ENCODE measurements at places on chromosomes 6 and 20.

DNA sequence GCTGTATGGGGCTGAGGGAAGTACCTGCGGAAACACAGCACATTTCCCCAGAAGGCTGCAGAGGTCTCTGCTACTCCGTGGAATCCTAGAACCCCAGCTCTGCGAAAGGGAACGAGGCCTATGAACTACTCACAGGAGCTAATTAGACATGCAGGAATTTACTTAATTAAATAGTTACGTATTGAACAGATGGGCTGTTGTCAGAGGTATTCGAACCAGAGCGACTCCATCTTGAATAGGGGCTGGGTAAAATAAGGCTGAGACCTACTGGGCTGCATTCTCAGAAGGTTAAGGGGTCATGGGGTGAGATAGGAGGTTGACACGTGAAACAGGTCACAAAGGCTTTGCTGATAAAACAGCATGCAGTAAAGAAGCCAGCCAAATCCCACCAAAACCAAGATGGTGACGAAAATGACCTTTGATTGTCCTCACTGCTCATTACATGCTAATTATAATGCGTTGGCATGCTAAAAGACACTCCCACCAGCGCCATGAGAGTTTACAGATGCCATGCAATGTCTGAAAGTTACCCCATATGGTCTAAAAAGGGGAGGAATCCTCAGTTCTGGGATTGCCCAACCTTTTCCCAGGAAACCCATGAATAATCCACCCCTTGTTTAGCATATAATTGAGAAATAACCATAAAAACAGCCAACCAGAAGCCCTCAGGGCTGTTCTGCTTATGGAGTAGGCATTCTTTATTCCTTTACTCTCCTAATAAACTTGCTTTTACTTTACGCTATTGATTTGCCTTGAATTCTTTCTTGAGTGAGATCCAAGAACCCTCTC lies 14.7 kb upstream of the SSTR4 start:
- DNase-seq = no peak

DNA sequence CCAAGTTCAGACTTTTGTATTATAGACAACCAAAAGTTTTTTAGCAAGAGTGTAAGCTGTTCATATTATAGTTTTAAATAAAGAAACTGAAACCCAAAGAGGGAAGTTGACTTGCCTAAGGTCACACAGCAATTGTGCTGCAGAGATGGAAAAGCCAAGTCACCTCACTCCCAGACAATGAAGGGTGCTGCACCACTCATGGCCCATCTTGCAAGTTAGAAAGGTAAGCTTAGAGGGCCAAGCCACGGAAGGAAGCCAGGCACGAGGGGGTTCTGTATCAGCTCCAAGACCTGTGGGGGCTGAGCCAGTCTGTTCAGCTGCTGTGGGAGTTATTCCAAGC lies 860 bp downstream of the DEFB124 start:
- no peak for DNase-seq

GRCh38 chr6:67121115-67121514 lies 1414.1 kb upstream of the EYS start:
- DNase-seq = no peak

- no peak for DNase-seq
Observed at GRCh38 chr6:35087361-35088280, 53.5 kb downstream of the TCP11 start.

GRCh38 chr6:44974511-44974910 lies 353.6 kb upstream of the RUNX2 start:
- no peak for DNase-seq

DNA sequence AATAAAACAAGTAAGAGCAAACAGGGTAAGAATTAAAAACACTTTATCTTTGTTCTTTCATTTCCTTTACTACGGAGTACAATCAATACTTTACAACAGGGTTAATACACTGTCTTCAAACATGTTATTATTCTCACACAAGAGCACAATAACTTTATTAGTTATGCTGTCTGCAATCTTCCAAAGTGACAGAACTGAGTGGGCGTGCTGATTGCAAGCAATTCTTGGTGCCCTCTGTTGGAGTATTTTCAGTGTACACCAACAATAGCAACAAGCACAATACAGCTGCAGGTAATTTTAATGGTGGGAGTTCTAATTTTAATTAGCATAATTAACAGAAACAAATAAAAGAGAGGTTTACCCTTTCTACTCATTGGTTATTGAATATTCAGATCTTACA lies 33.9 kb upstream of the PTPRK start:
- no peak for DNase-seq

DNA sequence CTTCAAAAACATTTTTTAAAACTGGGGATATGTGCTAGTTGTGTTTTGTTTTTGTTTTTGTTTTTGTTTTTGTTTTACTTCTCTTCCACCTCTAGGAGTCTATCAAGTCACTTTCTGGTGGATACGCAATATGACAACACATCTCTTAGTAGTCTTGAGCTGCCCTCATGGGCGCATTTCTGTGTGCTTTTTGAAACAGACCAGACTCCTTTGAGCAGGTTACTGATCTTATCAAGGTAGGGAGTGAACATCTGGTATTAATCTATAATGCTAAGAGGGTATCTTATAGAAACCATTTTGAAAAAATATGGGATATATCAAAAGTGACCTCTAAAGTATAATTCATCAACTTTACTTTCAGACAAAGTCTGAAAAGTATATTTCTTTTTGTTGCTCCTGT lies 56.2 kb downstream of the PKIB start:
- no peak for DNase-seq
